SW 1271 (cell line): ENCODE measurements at places on chromosomes 2 and 18.

DNA sequence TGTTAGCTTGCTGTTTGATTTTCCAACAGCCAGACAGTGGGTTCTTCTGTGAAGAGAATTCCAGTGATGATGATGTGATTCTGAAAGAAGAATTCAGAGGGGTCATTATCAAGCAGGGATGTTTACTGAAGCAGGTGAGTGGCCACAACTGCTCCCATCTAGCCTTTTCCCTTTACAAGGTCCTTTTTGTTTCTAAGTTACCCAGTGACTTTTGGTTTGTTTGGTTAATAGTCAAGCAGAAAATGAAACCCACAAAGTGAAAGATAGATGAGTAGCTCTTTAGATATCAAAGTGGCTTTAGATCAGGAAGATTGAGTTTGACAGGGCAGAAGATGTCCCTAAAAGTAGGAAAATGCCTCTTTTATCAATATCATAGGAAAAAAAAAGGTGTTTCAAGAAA is 23.3 kb downstream of the PLEK start:
- DNase-seq, result no peak

- no peak for DNase-seq
Measured at GRCh38 chr2:141455877-141456276, 674.9 kb downstream of the LRP1B start.

DNA sequence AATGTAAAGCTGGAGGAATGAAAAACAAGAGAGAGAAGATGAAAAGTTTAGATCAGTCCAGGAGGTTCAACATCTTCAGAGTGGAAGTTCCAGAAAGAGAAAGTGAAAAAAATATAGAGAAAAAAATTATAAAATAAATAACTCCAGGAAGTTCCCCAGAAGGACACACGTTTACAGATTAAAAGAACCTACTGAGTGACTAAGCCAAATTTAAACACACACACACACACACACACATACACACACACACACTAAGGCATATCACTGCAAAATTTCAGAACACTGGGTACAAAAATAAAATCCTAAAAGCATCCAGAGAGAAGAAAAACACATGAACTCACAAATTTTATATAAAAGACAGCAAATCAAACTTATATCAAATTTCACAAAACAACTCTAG is 85.9 kb upstream of the PMAIP1 start:
- no peak for DNase-seq

- DNase-seq, result no peak
Measured at GRCh38 chr18:56576826-56577573, 61.4 kb downstream of the TXNL1 start.

- DNase-seq, result no peak
Measured at GRCh38 chr18:519019-519879, 18.7 kb upstream of the COLEC12 start.

DNA sequence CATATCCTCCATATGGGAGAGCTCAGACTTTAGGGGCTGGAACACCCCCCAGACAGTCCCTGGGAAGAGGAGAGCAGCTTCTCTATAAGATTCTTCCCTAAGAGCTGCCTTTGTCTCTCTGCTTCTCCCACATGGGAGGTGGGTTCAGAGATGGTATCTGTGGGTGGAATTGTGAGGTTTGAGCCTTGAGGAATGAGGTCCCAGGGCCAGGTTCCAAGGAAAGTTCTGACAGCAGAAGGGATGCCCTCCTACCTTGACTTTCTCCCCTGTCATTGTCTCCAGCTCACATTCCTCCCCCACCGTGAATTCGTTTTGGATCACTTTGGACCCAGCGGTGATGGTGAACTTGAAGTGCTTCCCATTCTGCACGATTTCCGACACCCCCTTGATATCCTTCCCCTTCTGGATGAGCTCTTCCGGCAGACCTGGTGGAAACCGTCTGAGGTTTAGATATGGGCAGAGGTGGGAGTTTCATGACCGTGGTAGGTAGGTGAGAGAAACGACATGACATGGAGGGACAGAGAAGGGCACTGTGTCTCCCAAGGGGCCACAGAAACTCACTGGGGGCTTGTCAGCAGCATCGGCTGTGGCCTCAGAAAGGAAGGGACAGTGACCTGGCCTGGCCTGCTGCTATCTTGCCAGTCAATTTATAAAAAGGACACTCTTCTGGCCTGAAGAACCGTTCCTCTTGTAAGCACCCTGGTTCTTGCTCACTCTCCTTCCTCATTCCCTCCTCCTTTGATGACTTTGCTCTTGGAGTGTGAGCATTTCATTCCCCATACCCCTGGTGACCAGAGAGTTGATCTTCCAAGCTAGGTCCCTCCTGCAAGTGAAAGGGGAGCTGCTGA is 1.7 kb downstream of the FABP1 start:
- DNase-seq, result no peak

DNA sequence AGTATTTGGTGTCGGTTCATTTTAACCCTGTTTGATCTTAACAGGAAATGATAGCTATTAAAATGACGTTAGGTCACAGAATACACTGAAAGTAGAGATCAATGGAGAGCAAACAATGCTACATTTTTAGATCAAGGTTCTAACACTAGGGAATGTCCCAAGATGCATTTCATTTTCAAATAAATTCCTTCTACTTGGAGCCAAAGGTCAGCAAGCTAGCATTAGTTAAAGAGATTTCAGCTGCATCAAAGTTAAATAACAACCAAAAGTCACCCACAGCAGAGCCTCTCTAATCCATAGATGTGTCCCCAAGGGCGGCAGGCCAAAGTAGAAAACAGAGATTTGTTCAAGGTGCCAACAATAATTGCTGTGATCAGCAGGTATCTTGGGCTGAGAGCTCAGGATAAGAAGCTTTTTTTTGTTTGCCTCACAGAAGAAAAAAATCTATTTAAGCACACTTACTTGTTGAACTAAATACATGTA is 1233.6 kb upstream of the TMEFF2 start:
- DNase-seq, result no peak

DNA sequence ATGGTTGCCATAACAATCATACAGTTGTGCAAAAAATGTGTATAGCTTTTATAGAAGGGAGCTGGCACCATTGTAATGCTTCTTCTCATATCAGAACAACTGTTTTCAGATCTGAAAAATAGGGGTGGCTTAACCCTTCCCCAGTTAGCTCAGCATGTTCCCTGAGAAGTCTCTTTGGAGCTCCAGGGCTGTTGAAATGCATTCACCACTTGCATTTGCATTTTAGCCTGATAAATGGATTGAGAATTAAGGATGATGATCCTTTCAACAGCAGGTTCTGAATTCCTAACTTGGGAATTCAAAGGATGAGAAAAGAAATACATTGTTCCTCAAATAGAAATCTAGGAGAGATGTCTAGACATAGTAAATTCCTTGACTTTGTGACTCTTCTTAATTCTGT is 181.7 kb upstream of the ALPP start:
- no peak for DNase-seq

GRCh38 chr2:121202541-121203310 is 82.3 kb downstream of the TFCP2L1 start:
- DNase-seq, result no peak

- DNase-seq, result no peak
Measured at GRCh38 chr18:66727991-66728390, 124.1 kb upstream of the CDH19 start.

- DNase-seq, result no peak
Measured at GRCh38 chr2:1960761-1961160, 216.4 kb upstream of the PXDN start.

DNA sequence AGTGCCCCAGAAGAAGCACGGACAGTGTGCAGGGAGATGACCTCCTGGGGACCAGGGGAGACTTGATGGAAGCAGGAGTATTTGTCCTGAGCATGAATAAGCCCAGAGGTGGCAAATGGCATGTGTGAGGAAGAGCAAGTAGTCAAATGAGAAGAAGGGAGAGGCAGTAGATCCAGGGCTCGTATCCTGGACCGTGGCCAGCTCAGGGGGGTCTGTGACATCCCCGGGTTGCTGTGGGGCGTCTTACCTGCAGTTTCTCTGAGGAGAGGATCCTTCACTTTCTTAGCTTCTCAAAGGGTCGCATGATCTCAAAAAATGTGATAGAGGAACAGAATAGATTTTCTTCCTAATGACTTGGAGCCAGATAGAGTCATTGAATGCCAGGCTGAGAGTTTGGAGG is 57.0 kb upstream of the FOSL2 start:
- DNase-seq, result no peak

DNA sequence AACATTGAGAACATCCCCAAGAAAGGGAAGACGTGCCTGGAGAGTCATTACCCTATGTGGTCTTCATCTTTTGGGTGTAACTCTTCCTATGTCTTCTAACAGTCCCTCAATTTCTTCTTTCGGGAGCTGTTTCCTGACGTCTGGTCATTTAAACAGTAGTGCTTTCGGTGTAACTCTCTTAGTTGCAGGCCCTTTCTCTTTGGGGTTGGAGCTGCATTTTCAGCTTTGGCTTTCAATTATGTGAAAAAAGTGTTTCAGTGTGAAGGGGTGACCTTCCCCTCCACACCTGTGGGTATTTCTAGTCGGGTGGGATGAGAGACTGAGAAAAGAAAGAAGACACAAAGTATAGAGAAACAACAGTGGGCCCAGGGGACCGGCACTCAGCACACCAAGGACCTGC is 105.9 kb downstream of the CERS6 start:
- no peak for DNase-seq

- no peak for DNase-seq
Measured at GRCh38 chr2:184256611-184257010, 341.7 kb upstream of the ZNF804A start.

DNA sequence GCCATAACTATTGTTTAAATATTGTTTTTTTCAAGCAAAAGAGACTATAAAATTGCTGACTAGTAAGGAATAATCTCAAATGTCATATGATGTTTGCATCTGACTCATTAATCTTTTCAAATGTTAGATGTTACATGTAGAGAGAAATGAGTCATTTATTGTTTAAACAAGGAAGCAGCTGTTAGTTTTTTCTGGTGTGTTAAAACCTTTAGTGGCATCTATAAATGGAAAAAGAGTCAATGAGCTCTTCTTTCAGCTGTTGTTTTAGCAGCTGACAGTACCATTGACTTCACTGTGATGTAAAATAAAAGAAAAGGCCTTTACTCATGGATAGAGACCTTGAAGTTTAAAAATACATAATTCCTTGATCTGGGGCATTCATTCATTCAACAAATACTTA is 1.8 kb upstream of the KLHL41 start:
- peak; percentile 28 for DNase-seq

DNA sequence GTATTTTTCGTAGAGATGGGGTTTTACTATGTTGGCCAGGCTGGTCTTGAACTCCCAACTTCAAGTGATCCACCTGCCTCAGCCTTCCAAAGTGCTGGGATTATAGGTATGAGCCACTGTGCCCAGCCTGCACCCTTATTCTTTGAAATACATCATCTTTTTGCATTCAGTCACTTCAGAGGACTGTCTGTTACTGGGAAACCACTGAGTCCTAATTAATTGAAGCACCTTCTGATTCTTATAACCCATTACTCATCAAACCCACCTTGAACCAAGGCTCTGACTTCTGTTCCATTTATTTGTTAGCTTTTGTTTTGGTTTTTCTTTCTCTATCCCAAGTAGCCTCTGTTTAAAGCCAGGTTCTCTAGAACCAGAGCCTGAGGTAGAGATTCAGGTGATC is 49.6 kb downstream of the CPO start:
- no peak for DNase-seq

DNA sequence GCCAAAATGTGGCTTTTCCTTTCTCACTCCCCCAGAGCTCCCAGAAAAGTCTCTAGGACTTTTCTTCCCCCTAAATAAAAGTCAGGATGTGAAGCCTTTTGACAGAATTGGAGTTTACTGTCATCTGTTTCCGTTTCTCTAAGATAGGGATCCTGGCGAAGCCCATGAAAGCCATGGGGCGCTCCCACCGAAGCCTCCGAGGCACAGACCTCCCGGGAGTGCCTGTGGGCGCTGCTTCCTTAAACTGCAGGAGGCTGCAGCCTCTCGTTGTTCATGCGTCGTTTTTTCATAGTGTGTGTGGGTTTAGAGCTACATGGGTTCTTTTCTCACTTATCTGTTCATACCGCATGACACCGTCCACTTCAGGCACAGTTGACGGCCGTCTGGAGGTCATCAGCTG is 56.8 kb downstream of the ASAP2 start:
- no peak for DNase-seq

- DNase-seq, result peak; percentile 52
Measured at GRCh38 chr18:77207540-77207939, 42.1 kb upstream of the GALR1 start.

DNA sequence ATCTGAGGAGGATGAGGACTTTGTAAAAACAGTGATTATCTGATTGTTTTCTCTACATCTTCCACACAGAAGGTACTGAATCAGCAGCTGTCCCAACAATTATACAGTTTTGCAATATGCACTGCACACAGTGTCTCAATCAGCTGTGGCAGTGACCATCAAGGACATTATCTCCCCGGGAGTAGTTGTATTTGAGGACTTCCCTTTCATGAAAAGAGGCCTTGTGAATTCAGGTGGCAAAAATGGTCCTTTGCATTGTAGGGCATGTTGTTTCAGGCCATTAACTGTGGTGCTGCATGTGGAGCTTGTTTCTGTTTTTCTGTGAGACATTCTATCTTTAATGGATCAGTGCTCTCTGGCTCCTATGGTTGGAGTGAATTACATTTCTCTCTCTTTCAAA is 779.4 kb upstream of the FSHR start:
- no peak for DNase-seq

GRCh38 chr2:241355983-241356870 is at the start of gene FARP2:
Gene FARP2, plus strand, starts transcription at chr2:241356285. Its CDS starts 16,823 bp downstream, at chr2:241373108.
- DNase-seq, result peak; percentile 80

DNA sequence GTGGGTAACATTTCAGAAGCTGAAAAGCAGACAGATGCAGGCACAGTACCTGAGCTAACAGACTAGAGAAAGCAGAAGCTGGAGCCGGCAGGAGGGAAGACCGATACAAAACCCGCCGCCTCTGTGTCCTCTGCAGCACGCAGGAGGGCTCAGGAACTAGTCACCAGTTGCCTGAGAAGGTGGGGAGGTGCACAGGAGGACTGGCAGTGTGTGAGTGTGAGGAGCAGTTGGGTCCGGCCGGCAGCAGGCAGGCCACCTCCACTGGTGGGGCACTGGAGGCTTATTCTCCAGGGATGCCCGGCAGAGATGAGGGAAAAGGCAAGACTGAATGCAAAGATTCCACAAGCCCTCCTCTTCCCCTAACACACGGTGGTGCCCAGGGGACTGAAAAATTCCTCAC is 18.2 kb downstream of the ERCC3 start:
- DNase-seq, result no peak

DNA sequence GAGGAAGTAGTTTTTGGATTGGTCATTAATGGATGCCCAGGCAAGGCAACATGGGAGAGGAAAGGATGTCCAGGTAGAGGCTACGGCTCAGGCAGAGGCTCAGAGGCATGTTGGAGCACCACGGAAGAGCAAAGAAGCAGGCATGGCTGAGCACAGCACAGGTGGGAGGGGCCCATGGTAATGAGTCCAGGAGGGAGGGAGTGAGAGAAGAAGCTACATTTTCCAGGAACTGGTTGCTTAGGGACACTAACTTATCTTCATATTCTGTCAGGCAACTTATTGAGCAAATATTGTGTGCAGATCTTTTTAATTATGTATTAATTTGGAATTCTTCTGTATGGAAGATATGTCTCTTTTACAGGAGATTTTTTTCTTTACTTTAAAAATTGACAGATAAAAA is 42.2 kb downstream of the ARHGEF4 start:
- DNase-seq, result no peak

GRCh38 chr2:10289352-10289751 is 13.4 kb upstream of the HPCAL1 start:
- no peak for DNase-seq
